Natural killer cell (primary cell): ENCODE measurements at places on chromosomes 5 and 9. TPM values are rescaled to one million over a fixed set of nuclear protein-coding genes. Genes with fewer than 3 reads are reported as not detected.

DNA sequence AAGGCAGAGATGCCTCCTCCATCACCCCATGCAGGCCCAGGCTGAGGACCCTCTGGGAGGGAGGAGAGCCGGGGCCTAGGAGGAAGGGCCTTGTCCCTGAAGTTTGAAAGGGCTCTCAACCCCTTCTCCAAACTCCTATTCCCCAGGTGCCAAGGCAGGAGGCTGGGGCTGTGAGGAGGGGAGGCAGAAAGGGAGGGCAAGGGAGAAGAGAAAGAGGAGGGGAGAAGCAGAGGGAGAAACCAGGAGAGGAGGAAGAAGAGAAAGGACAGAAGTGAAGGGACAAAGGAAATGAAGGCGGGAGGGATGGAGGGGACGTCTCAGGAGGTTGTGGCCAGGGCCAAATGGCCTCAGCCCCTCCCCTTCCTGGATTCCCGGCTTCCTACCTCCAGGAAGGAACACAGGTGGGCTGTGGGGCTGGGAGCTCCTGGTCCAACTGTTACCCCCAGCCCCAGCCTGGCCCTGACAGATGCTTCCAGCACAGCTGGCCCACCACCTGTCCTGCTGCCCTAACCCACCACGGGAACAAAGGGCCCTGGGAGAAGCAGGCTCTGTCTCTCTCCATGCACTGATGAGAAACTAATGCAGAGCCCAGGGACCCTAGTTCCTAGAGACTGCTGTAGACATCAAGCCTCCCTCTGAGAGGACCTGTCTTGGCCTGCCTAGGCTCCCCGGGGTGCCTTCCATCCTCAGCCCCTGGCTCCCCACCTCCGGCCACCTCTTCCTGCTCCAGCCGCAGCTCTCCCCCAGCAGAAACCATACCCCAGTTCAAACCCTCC lies 3.5 kb downstream of the DBN1 start:
- H3K4me1 ChIP-seq = peaks cover 28% of the 10 kb centered on the region
- DNase-seq = no peak
- peaks cover 15% of the 10 kb centered on the region for H3K27me3 ChIP-seq
- no peak overlapping the region for H3K27ac ChIP-seq

DNA sequence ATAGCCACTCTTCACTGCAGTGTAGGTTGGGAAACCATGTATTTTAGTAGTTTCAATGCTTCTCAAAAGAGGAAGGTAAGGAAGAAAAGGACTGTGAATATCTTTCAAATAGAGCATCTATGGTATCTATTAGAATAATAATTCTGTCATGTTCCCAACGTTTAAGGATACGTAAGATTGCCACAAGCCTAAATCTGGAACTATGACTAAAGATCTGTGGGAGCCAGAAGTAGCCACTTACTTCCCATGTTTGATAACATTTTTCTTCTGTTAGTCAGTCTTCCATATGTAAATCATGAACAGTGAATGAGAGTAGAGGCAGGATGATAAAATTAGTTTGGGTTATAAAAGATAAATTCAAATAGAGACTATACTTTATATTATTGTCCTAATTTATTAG lies 16.3 kb upstream of the MROH2B start:
- H3K4me1 ChIP-seq = no peaks in the 10 kb centered on the region
- H3K36me3 ChIP-seq = no peaks in the 10 kb centered on the region
- H3K27ac ChIP-seq = no peak overlapping the region

GRCh38 chr5:102531506-102531905 lies 32.7 kb upstream of the SLCO6A1 start:
- H3K36me3 ChIP-seq = no peaks in the 10 kb centered on the region
- no peak overlapping the region for H3K4me3 ChIP-seq
- no peak overlapping the region for H3K27ac ChIP-seq
- H3K27me3 ChIP-seq = no peaks in the 10 kb centered on the region
- no peaks in the 10 kb centered on the region for H3K4me1 ChIP-seq

- no peak overlapping the region for H3K27ac ChIP-seq
- no peaks in the 10 kb centered on the region for H3K36me3 ChIP-seq
- no peak overlapping the region for H3K4me3 ChIP-seq
- DNase-seq = no peak
Measured at GRCh38 chr5:132184588-132184987, 43.1 kb downstream of the P4HA2 start.

DNA sequence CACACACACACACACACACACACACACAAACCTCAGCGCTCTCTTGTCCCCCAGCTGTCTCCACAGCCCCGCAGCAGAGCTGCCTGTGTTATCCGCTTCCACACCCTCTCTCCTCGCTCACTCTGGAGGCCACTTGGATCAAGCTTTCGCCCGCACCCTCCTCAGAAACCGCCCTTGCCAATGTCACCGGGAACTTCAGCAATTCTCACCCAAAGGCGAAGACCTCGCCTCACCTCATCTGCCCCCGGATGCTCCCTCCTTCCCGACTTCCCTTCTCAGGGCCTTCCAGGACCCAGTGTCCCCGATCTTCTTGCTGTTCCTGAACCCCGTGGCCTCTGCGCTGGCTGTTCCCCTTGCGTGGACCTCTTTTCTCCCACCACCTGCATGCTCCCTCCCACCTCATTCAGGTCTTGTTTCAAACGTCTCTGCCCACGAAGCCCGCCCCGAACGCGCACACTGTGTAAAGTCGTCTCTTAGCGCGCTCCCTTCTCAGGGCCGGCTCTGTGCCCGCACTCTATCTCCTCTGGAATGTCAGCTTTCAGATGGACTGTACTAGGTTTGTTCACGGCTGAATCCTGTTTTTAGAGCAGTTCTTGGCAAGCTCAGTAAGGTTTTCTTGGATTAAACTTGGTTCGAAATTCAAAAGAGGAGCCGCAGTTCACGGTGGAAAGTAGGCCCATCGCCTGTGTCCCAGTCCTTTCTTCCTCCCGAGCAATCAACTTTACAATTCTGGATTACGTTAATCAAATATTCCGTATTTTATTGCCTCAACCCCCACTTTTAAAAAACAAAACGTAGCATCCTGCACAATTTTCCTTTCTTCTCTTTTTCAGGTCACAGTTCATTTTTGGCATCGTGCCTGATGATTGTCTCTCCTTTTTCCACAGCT lies 1.0 kb upstream of the TRIM7 start:
- no peaks in the 10 kb centered on the region for H3K36me3 ChIP-seq
- peaks cover 38% of the 10 kb centered on the region for H3K4me1 ChIP-seq
- DNase-seq = peak; percentile 53
- H3K27ac ChIP-seq = no peak overlapping the region
- H3K4me3 ChIP-seq = peak overlapping the region; percentile 31

The OTULINL gene
- total RNA-seq = 33.0 TPM

The RAB3C gene
- 0.05 TPM for total RNA-seq
